ENCODE measurements at places on chromosomes 6 and 20. TPM values are rescaled to one million over a fixed set of nuclear protein-coding genes. Genes with fewer than 3 reads are reported as not detected.
A peak's percentile ranks its signal among the peaks of the same experiment; 100 is the strongest.

Gene PAK1IP1
- total RNA-seq, result 19.7 TPM

DNA sequence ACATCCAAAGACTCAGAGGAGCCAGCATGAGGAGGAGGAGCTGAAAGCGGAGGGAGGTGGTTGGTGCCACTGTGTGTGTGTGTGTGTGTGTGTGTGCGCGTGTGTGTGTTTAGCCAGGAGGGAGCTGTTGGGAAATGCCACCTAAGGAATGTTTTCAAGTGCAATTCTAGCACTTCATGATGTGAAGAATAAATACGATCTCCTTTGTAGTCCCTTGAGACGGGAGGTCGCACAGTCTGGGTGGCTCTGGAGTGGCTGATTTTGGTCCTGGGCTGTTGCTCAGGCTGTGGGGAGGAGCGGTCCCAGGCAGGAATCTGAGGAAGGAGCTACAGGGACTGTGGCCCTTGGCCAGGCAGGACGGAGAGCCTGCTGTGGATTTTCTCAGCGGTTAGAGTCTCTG is 93.7 kb downstream of the PPP1R14C start:
- no peak for DNase-seq

DNA sequence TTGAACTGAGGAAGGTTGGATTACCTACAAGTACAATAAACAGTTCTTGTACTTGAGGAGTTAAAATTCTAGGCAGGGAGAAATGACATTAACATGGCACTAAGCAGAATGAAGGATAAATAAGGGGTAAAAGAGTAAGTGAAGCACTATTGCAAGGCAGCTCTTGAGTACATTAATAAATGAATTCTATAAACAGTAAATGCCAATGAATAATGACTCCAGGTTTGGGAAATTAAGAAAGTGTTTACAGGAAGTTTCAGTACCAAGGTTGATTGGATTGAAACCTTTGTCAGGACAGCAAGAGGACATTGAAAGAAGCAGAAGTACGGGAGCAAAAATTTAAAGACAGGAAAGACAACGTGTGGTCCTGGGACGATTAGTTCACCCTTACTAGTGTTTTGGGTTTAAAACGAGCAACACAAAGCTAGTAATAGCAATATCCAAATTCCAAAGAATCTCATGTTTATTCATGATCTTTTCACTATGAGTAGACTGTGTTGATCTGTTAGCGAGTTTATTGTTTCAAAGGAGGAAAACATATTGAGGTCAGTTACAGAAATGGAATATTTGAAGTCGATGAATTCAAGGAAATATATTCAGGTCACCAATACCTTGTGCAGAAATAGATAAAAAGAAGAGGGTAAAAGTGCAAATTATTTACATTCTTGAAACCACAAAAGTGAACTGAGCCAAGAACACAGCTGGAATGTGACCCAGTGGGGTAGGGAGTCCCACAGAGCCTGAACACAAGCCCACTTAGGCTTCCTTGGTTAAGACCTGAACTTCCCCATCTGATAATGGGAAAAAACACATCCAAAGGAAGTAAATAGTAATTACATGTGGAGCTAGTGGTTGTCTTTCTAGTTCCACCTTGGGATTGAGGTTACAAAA is 80.8 kb downstream of the MKKS start:
- no peak for DNase-seq

Gene DACT2
- total RNA-seq, result 2.0 TPM

- DNase-seq, result peak; percentile 85
These were observed 108.8 kb upstream of the SCGN start for GRCh38 chr6:25542984-25543910.

DNA sequence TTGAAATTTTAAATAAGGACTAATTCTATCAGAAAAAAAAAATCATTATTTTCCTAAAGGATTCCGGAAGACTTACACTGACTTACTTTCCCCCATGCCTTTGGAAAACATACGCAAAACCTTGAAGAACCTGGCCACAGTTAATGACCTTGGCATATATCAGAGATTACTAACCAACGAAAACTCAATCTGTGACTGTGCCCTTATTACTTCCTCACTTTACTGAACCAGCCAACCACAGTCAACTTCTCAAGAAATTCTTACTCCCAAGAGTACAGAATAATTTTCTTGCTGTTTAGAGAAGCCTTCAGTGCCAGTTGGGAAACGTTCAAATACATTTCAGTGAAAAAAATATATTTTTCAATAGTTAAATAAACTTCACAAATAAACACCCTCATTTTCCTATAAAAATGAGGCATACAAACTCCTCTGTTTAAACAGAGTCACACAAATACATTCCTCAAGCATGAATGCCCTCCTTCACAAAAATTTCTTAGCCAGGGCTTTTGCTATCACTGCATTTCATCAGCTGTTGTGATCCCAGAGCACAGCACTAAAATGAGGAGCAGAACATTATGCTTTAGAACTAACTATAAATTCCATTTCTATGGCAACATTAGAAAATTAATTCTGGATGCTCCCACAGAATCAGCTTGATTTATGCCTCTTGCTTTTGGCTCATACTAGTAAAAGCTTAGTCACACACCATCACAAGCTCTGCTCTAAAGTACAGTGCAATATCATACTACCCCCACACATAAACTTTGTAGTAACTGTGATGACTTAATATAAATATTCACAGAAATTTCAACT is 117.6 kb downstream of the DST start:
- DNase-seq, result peak; percentile 91

DNA sequence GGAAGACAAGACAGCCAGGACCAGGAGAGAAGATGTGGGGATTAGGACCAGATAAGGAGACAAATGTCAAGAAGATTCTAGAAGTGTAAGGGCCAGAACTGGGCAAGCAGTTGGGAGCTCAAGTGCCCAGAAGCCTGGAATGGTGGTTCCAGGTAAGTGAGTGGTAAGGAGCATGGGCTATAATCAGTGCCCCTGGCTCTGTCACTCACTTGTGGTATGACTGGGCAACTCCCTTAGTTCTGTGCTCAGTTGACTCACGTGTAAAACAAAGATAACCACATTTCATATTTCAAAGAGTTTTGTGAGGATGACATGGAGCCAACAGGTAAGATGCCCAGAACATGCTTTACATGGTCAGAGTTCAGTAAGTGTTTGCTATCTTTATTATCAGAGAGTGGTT is 11.2 kb downstream of the CCDC167 start:
- DNase-seq, result no peak

DNA sequence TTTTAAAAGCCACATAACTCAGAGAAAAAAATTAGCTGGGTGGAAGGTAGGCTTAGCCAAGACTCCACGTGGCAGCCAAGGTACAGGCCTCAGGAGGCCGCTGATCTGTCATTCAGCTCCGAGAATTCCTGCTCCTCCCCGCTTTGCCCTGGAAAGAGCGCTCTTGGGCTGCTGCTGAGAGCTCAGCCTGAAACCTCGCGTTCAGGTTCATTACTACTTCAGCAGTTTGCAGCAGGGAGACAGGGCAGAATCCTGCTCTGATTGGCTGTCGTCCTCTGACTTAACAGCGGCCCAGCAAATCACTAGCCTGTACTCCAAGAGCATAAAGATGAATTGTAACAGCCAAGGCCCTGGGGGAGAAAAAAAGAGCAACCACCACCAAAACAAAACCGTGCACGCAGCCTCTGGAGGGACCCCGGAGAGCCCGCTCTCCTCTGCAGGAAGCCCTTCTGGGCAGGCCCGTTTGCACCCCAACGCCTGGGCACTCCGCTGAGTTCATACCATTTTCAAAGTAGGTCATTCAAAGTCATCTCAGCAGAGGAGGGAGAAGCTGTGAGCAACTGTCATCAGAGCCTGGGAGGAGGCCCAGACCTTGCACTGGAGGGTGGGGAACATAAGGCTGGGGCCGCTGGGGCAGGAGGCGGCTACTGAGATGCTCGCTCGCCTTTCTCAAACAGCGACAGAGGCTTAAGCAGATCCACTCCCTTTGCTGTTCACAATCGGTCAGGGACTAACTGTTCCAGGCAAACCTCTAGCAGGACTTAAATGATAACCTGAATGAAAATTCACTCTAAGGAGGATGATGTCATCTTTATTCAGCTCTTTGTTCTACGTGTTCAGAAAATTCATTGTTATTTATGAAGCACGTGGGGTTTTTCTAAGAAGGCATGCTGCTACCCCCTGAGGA is 42.3 kb upstream of the ATXN1 start:
- DNase-seq, result peak; percentile 97

Gene SLC22A2
- total RNA-seq, result 0.04 TPM

GRCh38 chr20:36548006-36548315 is 6.6 kb downstream of the MYL9 start:
- no peak for DNase-seq

DNA sequence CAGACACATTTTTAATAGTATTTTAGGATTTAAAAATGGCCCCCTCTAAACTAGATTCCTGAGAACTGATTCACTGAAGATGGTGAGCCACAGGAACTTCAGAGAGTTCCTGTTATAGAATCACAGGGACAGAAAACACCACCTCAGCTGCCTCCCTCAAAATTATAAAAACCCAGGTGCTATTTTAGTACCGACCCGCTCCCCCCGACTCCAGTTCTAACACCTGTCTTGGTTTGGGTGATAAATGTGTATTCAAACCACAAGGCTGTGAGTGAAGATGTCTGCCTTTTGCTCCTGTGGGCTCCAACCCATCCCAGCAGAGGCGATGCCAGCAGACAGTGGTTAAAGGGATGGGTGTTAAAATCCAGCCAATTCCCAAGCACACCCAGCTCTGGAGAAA is 127.4 kb upstream of the LY86 start:
- no peak for DNase-seq

GRCh38 chr20:9919271-9920014 is 80.6 kb upstream of the PAK5 start:
- peak; percentile 7 for DNase-seq

- peak; percentile 78 for DNase-seq
These were observed 83.0 kb downstream of the SNX5 start for GRCh38 chr20:17885544-17885943.

DNA sequence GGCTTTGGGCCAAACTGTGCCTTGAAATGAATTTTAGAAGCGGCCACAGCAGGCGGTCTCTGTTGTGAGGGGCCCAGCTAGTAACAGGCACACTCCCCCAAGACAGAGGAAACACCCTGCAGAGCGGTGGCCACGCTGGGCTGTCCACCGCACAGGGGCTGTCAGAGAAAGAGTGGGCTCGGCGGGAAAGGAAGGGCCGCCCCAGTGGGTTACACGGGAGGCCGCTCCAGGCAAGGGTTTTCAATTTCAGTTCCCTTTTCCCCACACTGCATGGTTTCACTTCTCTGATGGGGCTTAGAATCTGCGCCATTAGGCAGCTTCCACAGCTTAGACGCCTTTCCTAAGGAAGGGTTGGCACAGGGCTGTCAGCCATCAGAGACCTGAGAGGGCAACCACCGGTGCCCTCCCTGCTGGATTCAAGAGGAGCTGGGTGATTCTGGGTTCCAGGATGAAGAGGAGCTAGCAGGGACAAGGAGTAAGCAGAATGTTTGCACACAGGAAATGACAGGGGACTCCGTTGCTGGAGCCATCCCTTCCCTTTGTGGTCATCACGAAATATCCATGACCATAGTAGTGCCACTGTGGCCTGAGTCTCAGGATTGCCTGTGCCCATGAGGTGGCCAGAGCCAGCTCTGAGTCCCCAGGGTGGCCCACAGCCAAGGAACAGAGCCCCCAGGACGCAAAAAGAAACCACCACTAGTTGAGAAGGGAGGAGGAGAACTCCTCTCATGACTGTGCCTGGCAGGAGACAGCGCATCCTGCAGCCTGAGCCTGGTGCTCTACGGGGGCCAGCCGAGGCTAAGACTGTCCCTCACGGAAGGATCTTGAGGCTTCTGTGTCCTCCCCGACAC is 282.7 kb downstream of the NRN1 start:
- DNase-seq, result peak; percentile 69

GRCh38 chr6:94065707-94066337 is 646.5 kb upstream of the EPHA7 start:
- no peak for DNase-seq

Gene DCBLD1
- total RNA-seq, result 6.8 TPM

Gene C20orf202
- total RNA-seq, result 0.35 TPM

DNA sequence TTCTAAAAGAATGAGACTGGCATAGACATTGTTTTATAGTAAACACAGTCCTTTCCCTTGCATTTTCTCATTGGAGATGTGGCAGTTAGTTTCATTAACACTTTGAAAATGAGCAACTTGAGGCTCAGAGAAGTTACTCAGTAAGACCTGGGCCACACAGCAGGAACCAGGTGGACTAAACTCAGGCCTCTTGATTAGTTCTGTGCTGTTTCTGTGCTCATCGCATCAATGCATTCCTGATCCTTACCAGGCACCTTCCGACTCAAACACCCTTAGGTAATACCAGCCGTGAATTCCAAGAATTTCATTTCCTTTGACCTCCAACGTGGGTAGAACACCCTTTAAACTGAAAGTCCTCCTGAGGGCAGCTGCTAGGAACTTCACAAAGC is 362.8 kb downstream of the ESR1 start:
- no peak for DNase-seq

- peak; percentile 14 for DNase-seq
These were observed 53.9 kb downstream of the GTF2H5 start for GRCh38 chr6:158222066-158222465.

Gene IL17F
- total RNA-seq, result not detected

GRCh38 chr6:46575530-46575929 is 77.1 kb downstream of the CYP39A1 start:
- no peak for DNase-seq

GRCh38 chr6:46331461-46331860 is 159.8 kb downstream of the RCAN2 start:
- no peak for DNase-seq

- DNase-seq, result no peak
These were observed 87.7 kb downstream of the TFAP2C start for GRCh38 chr20:56716806-56717205.

- DNase-seq, result no peak
These were observed 56.8 kb upstream of the CDKAL1 start for GRCh38 chr6:20477485-20477884.

GRCh38 chr6:27242589-27243265 is 4.8 kb upstream of the PRSS16 start:
- no peak for DNase-seq

- peak; percentile 88 for DNase-seq
These were observed 31.2 kb downstream of the SRSF3 start for GRCh38 chr6:36625158-36625919.

Gene GATA5
- total RNA-seq, result not detected

DNA sequence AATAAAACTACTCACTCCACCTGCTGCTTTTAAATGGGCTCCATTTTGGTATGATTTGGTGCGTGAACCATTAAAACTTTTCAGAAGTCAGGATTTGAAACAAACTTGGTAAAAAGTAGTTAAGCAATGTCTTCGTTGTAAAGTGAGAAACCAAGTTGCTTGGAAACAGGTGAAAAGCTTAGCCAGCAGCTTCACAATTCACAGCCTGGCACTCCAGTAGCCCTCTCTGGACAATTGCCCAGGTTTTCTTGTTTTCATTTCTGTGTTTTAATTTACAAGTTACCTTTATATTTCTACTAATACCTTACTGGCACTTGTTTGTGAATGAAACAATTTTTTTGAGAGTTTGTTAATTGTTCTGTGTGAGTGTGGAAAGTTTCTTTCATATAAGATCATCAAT is 12.8 kb downstream of the NT5E start:
- DNase-seq, result no peak

Gene SLC17A9
- total RNA-seq, result 1.7 TPM

Gene C6orf132
- total RNA-seq, result 0.53 TPM

Gene WFDC12
- not detected for total RNA-seq

Gene EPHA7
- 9.8 TPM for total RNA-seq

GRCh38 chr20:23344336-23344735 is 6.3 kb upstream of the NXT1 start:
- DNase-seq, result no peak

All from muscle of leg (tissue), 16 donors.